ENCODE measurements at places on chromosomes 1 and 21.

- DNase-seq, result no peak
These were observed 7.1 kb upstream of the SLAMF7 start for GRCh38 chr1:160731990-160732389.

- DNase-seq, result no peak
These were observed at the start of gene FASLG for GRCh38 chr1:172658871-172659453. FASLG (plus strand) TSS chr1:172659103; CDS start chr1:172659202, 99 bp downstream.

DNA sequence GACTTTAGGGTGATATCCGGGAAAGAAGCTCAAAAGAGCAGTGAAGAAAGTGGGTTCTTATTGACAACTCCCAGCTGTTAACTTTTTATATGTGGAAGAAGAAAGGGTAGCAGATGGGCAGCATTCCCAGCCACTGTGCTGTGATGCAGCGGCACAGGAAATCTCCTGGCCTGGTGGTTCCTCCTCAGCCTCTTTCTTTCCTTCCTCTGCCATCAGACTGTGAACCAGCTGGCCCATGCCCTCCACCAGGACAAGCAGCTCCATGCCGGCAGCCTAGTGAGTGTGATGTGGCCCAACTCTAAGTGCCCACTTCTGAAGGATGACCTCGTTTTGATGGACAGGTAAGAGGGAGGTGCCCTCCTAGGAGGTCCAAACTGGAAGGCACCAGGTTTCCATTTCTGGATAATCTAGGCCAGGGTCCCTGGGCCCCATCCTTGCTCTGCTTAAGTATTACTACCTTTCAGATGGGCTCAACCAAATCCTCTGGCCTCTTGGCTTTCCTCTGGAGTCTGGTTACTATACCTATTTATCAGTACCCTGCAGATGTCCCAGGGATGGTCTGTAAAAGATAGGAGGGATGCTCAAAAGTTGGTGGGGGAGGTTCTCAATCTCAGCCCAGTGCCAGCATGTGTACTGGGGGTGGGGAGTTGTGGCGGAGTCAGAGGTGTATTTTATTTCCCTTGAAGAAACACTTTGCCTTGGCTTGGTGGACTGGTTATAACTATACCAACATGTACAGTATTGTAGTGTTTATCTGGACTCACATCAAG, 17.0 kb downstream of the MFN2 start:
- no peak for DNase-seq

DNA sequence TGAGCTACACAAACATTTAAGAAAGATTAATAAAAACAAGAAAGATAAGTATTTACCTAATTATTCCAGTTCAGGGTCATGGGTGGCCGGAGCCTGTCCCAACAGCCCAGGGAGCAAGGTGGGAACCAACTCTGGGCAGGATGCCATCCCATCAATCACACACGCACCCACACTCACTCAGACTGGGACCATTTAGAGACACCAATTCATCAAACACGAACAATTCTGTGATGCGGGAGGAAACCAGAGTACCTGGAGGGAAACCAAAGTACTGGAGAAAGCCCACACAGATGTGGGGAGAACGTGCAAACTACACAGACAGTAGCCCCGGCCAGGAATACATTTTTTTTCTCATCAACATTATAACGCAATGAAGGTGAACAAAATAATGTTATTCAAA, 16.2 kb downstream of the WASF2 start:
- no peak for DNase-seq

DNA sequence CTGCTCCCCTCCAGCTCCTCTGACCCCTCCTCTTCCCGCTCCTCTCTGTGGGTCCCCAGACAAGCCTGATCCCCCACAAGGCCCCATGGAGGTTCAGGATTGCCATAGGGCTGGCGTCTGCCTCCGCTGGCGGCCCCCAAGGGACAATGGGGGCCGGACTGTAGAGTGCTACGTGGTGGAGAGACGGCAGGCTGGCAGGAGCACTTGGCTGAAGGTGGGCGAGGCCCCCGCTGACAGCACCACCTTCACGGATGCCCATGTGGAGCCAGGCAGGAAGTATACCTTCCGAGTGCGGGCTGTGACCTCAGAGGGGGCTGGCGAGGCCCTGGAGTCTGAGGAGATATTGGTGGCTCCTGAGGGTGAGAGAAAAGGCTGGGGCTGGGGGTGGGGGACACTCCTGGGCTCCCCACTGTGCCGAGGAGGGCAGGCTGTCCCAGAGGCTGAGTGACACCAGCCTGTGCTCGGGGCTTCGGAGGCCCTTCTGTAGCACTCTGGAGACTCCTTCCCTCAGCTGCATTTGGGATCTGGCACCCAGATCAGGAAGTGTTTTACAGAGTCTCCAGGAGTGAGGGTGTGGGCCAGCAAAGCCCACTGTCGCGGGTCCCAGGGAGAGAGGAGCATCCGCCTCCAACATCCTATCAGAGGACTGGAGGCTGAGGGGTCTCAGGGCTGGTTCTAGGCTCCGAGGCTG, 25.9 kb downstream of the IGFN1 start:
- peak; percentile 35 for DNase-seq

GRCh38 chr21:41142051-41142795, 25.7 kb upstream of the BACE2 start:
- no peak for DNase-seq

DNA sequence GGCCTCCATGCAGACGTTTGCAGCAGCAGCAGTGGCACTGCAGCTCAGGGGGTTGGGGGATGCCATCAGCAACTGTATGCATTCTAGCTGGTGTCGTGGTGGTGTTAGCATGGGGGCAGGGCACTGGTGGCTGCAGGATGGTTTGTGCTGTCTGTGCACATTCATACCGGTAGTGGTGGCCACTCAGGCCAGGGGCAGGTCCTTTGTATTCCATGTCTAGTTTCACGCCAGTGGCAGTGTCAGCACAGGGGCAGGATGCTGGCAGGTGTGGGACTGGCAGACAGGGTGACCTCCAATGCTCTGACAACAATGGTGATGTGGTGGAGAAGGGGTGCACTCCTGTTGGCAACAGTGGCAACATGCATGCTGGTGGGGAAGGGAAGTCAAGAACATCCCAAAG, 194.2 kb upstream of the LRRC7 start:
- no peak for DNase-seq

DNA sequence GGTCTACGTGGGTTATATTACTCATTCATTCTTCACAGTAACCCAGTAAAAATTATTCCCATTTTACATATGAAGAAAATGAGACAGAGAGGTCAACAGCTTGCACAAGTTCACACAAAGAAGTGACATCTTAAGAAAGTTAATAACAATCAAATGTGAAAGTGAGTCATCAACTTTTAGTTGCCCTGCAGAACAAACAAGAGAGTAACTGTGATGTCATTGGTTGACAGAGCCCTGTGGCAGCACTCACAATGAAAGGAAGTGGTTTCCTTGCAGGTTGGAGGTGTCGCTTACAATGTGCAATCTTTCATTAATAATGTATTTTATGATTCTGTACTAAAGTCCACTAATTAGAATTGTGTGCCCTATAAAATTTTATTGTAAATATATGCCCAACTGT, 369.6 kb downstream of the RYR2 start:
- no peak for DNase-seq

DNA sequence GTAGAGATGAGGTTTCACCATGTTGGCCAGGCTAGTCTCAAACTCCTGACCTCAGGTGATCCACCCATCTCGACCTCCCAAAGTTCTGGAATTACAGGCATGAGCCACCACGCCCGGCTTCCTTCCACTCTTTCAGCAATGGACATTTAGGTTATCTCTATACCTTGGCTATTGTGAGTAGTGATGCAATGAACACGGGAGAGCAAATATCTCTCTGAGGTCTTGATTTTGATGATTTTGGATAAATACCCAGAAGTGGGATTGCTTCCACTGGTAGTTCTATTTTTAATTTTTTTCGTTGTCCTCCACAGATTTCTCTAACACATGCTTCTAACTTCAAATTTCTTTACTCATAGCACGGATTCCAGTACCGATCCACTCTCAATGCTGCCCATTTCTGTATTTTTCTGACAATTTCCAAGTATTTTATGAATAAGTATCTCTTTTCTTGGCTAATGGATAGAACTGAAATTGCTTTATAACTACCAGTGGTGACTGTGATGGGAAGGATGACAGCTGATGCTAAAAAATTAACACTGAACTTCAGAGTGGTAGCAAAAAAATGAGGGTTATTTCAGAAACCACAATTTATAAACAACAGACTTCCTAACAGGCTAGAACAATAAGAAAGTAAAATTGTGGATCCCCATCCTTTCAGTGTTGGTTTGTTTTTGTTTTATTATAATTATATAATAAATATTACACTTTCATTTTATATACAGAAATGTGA, 327.5 kb upstream of the RUNX1 start:
- DNase-seq, result no peak

DNA sequence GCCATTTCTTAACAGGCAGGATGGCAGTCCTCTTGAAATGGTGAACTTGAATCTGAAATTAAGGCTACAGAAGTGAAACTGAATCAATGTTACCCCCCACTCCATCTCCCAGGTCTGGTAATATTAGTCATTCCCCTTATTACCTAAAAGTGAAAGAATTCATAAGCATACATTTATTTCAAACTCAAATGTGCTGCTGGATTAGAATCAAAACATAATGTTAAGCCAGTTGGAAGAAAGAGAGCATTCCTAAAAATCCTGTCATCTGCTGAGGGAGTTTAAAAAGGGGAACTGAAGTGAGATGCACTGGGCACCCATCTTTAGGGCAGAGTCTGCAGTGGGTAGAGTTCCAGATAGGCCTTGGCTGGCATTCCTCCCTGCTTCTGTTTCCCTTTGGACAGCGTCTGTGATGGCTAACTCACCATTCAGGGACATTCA, 17.4 kb downstream of the KIAA0319L start:
- DNase-seq, result no peak

DNA sequence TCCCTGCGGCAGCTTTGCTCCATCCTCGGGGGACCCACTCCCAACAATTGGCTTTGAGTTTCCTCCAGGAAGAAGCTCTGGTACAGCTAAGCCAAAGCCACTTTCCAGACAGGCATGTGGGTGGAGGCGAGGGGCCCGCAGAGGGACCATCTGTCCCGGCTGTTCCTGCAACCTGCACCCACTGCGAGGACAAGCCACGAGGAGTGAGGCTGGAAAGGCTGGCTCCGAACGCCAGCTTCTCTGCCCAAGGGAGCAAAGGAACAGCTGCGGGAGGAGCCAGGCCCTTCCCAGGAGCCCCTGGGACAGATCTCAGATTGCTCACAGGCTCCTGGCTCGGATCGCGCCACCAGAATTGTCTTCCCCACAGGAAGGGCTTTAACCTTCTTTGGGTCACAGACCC, 28.3 kb upstream of the PEF1 start:
- no peak for DNase-seq

DNA sequence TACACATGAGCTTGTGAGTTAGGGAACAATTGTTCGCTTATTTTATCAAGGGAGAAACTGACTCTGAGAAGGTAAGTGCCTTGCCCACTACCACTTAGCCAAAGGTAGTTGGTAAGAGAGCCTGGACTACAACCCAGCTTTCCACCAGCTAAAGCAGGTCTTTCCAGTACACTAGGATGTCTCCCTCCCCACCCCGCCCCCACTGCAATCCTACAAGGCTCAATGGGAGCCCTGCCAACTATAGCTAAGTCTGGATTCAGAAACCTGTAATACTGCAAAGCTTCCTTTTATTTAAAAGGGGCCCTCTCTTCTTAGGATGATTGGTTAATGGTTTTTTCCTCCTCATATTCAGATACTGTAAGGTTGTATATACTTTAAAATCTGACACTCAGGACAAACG, 102.0 kb upstream of the C8B start:
- no peak for DNase-seq

Measured in H54 (cell line).